Skin of body (tissue), 3 donors: ENCODE measurements at places on chromosomes 2 and 18. TPM values are rescaled to one million over a fixed set of nuclear protein-coding genes. Genes with fewer than 3 reads are reported as not detected.

Gene CHRND
- total RNA-seq, result 2.4 TPM

GRCh38 chr2:9941196-9941995 lies 10.1 kb upstream of the GRHL1 start:
- no peak for DNase-seq

Gene RBBP8
- 61.2 TPM for total RNA-seq

GRCh38 chr2:2175381-2176090 lies 155.5 kb downstream of the MYT1L start:
- DNase-seq, result no peak

DNA sequence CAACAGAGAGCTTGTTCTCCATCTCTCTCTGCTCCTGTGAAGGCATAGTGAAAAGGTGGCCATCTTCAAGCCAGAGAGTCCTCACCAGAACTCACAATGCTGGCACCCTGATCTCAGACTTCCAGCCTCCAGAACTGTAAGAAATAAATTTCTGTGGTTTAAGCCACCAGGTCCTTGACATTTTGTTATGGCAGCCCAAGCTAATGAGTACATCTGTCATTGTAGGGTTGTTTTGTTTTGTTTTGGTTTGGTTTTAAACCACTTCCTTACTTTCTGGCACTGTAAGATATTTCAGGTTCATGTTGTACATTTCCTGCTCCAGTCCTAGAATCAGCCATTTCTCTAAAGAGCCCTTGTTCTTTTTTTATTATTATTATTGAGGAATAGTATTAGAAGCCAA lies 171.2 kb downstream of the CPS1 start:
- DNase-seq, result no peak
